ENCODE measurements at places on chromosomes 7 and 10.

- DNase-seq, result no peak
Observed at GRCh38 chr10:126171555-126171954, 216.7 kb downstream of the ADAM12 start.

DNA sequence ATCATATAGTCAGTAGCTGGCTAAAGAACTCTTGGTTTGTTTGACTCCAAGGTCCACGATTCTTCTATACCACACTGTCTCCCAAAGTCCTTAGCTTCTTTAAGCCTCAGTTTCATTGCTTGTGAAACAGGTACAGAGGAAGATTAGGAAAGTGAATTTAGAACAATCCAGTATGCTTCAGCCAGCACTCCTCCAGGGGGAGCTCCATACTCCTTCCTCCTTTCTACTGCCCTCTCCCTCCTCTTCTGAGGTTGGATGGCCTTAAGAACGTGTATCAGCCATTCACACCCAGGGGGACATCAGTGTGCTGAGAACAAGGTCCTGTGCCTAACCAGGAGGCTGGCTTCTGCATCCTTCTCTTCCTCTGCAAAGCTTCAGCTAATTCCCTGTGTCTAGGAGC, 54.8 kb upstream of the CALD1 start:
- peak; percentile 79 for DNase-seq

- DNase-seq, result peak; percentile 28
Observed at GRCh38 chr10:62637249-62638061, 167.1 kb upstream of the ADO start.

GRCh38 chr10:60430836-60431597, 41.3 kb upstream of the ANK3 start:
- DNase-seq, result no peak

DNA sequence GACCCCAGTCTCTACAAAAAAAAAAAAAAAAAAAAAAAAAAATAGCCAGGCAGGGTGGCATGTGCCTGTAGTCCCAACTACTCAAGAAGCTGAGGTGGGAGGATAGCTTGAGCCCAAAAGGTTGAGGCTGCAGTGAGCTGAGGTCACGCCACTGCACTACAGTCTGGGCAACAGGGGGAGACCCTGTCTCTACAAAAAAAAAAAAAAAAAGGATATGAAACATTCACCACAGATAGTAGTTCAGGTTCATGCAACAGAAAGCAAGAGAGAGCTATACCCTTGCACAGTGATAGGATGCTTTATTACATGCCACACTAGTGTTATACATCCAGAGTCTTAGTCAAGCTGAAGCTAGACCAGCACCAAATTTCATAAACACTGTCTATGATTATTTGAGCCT, 148.4 kb upstream of the KAT6B start:
- DNase-seq, result no peak

- DNase-seq, result no peak
Observed at GRCh38 chr10:24853661-24854060, 98.7 kb downstream of the PRTFDC1 start.

DNA sequence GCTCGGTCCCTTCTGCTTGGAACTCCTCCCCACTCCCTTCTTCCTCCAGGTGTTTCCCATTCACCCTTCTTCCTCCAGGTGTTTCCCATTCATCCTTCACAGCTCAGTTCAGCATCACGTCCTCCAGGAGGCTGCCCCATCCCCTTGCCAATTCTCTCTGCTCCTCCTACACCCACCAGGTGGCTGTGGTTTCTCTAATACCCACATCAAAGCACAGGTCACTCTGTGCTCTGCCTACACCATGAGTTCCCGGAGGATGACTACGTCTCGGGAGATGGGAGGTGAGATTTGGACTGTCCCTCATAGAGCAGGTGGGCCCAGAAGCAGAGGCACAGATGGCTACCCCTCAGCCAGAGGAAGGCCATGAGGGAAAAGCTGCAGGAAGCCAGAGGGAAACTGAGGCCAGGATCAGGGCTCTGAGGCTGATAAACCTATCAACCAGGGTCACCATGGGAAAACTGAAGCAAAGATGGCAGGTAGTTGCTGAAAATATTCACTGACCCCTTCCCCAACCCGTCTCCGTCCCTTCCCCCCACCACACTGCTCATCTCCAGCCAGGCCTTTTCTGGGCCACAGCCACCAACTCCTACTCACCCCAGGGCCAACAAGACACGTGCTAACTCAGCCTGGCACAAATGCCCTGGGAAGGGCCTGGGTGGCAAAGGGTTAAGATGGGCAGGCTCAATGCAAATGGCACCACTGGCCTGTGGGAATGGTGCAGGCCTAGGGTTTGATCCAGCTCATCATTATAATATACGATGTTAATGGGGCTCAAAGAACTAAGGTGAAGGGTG, 56.6 kb upstream of the CPXM2 start:
- no peak for DNase-seq

- DNase-seq, result no peak
Observed at GRCh38 chr7:6504996-6505395, 46.3 kb downstream of the GRID2IP start.

- no peak for DNase-seq
Observed at GRCh38 chr7:128407751-128408708, 1.8 kb downstream of the IMPDH1 start.

- peak; percentile 72 for DNase-seq
Observed at GRCh38 chr7:1579481-1580421, 9.9 kb upstream of the PSMG3 start.

GRCh38 chr7:2062648-2063047, 170.1 kb downstream of the MAD1L1 start:
- DNase-seq, result no peak

- no peak for DNase-seq
Observed at GRCh38 chr10:113764582-113764981, 13.1 kb downstream of the PLEKHS1 start.
